ENCODE measurements at places on chromosomes 5 and 9.

GRCh38 chr5:124349931-124350330, 396.5 kb downstream of the ZNF608 start:
- no peak for DNase-seq

GRCh38 chr9:36765468-36766341, 193.0 kb downstream of the MELK start:
- DNase-seq = peak; percentile 89

- peak; percentile 27 for DNase-seq
Observed at GRCh38 chr5:160312134-160312959, at the start of gene CCNJL. TSS of gene CCNJL (minus strand) at chr5:160312564. CDS start at chr5:160311923, 641 bp downstream.

DNA sequence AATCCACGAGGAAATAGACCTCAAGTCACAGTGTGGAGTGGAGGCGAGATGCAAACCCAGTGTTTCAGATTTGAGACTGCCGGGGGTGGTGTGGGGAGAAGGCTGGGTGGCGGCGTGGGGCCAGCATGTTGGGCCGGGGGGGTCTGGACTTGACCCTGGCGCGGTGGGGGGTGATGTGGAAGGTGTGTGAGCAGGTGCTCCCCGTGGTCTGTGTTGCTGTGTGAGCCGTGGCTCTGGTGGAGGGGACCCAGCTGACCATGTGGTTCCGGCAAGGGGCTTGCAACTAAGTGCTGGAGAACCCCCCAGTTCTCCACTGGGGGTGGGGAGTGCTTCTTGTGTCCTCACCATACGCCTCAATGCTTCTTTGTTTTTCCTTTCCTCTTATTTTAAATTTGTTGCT, 25.8 kb downstream of the PRRC2B start:
- no peak for DNase-seq

GRCh38 chr5:170159101-170159698, 53.5 kb downstream of the FOXI1 start:
- DNase-seq = no peak

GRCh38 chr9:109519366-109519765, 21.3 kb upstream of the PTPN3 start:
- no peak for DNase-seq

- no peak for DNase-seq
Observed at GRCh38 chr5:129438322-129438721, 21.8 kb upstream of the ADAMTS19 start.

DNA sequence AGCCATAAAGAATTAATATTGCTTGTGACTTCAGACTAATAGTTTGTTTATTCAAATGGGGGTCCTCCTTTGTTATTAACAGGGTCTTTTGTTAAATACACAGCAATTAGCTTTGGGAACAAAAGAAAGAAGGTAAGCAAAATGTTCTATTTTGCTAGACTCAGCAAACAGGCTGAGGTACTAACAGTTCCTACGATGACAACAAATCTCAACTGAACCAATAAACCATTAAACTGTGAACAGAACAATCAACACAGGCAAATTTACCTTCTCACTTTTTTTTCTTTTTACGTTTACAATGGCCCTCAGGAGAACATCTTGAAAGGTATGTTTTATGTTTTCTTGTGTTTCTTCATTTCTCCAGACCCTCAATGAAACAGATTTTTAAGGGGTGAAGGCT, 207.2 kb downstream of the NFIB start:
- peak; percentile 86 for DNase-seq

GRCh38 chr5:16067415-16067814, 112.2 kb downstream of the MARCHF11 start:
- DNase-seq = no peak

GRCh38 chr5:173324115-173325001, 3.9 kb downstream of the STC2 start:
- DNase-seq = no peak

Data from NCI-H1930 (cell line).